CD4-positive, CD25-positive, alpha-beta regulatory T cell (primary cell): ENCODE measurements at places on chromosomes 1 and 21.

GRCh38 chr1:168974611-168975010, 131.9 kb upstream of the ATP1B1 start:
- H3K36me3 ChIP-seq: no peaks in the 10 kb centered on the region
- H3K4me1 ChIP-seq: no peaks in the 10 kb centered on the region
- H3K27me3 ChIP-seq: no peaks in the 10 kb centered on the region
- no peak overlapping the region for H3K4me3 ChIP-seq
- H3K27ac ChIP-seq: no peak overlapping the region
- DNase-seq: no peak

GRCh38 chr21:26449161-26449560, 123.9 kb downstream of the CYYR1 start:
- no peaks in the 10 kb centered on the region for H3K36me3 ChIP-seq
- no peaks in the 10 kb centered on the region for H3K4me1 ChIP-seq
- H3K4me3 ChIP-seq: no peak overlapping the region
- H3K27me3 ChIP-seq: no peaks in the 10 kb centered on the region
- no peak for DNase-seq

GRCh38 chr21:39972471-39972870, 105.2 kb downstream of the PCP4 start:
- no peaks in the 10 kb centered on the region for H3K27me3 ChIP-seq
- H3K36me3 ChIP-seq: no peaks in the 10 kb centered on the region
- no peak for DNase-seq
- no peak overlapping the region for H3K27ac ChIP-seq

GRCh38 chr1:2257245-2257627, 29.1 kb downstream of the SKI start:
- no peak for DNase-seq
- no peaks in the 10 kb centered on the region for H3K27me3 ChIP-seq
- H3K4me3 ChIP-seq: no peak overlapping the region
- peak overlapping the region; percentile 98 for H3K27ac ChIP-seq
- peaks cover 48% of the 10 kb centered on the region for H3K4me1 ChIP-seq

GRCh38 chr1:221874285-221875003, 132.6 kb upstream of the DUSP10 start:
- H3K36me3 ChIP-seq: no peaks in the 10 kb centered on the region
- H3K4me1 ChIP-seq: no peaks in the 10 kb centered on the region
- H3K4me3 ChIP-seq: no peak overlapping the region

- no peak overlapping the region for H3K4me3 ChIP-seq
- no peaks in the 10 kb centered on the region for H3K36me3 ChIP-seq
- no peaks in the 10 kb centered on the region for H3K27me3 ChIP-seq
Measured at GRCh38 chr1:175900171-175900570, 156.8 kb upstream of the TNR start.

GRCh38 chr1:72637593-72637992, 355.3 kb upstream of the NEGR1 start:
- no peaks in the 10 kb centered on the region for H3K36me3 ChIP-seq
- no peaks in the 10 kb centered on the region for H3K27me3 ChIP-seq
- no peak for DNase-seq
- no peak overlapping the region for H3K27ac ChIP-seq
- H3K4me3 ChIP-seq: no peak overlapping the region

DNA sequence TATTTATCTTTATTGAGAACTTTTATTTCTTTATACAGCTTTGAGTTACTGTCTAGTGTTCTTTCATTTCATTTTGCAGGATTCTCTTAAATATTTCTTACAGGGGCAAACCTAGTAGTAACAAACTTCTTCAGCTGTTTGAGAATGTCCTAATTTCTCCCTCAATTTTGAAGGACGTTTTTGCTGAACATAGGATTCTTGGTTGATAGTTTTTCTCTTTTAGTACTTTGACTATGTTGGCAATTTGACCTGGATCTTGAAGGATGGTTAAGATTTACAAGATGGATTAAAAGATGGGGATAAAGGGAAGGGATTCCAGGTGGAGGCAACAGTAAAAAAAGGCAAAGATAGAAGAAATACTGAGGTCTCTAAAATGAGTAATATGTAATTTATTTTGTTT, 38.9 kb downstream of the XPR1 start:
- H3K4me3 ChIP-seq: no peak overlapping the region
- peaks cover 4% of the 10 kb centered on the region for H3K36me3 ChIP-seq
- H3K27ac ChIP-seq: no peak overlapping the region
- no peaks in the 10 kb centered on the region for H3K4me1 ChIP-seq

- H3K27me3 ChIP-seq: peaks cover 33% of the 10 kb centered on the region
- peaks cover 26% of the 10 kb centered on the region for H3K4me1 ChIP-seq
- DNase-seq: peak; percentile 18
- no peak overlapping the region for H3K27ac ChIP-seq
Measured at GRCh38 chr1:153261281-153262069, 2.0 kb downstream of the LORICRIN start.

DNA sequence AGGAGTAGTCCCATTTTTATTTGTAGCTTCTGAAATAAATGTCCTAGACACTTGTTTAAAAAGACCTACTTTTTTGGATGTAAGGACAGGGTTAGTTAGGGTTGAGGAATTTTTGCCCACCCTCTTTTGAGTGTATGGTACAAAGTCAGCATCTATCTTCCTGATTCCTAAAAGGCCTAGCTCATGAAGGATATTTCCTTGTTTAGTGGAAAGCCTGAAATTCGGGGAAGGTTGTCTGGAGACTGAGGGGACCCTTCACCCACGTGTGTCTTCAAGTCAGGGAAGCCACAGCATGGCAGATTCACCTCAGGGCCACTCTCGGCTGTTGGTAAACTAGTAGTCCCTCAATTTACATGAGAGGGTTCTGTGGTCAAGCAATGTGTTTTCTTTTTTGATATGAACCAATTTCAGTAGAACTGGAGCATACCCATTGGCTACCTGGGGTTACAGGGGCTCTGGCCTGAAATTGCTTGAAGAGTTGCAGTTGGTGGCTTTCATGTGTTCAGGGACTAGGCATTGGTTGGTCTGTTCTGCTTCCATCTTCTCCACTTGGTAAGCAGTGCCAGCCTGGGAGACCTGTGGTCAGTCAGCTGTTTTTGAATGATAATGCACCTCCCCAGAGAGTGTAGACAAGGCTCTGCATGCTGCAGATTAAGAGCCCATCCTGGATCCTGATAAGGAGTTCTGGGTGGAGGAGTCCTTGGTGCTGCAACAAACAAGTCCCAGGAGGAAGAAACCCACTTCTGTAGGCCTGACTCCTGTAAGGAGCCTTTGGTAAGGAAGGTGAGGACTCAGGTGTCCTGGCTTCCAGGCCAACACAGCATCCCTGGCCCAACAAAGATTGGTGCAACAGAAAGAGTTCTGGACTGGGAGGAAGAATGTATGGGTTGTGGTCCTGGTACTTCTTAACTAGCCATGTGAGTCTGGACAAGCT, 6.3 kb downstream of the BTG2 start:
- peaks cover 42% of the 10 kb centered on the region for H3K36me3 ChIP-seq
- no peak overlapping the region for H3K27ac ChIP-seq
- H3K27me3 ChIP-seq: no peaks in the 10 kb centered on the region

DNA sequence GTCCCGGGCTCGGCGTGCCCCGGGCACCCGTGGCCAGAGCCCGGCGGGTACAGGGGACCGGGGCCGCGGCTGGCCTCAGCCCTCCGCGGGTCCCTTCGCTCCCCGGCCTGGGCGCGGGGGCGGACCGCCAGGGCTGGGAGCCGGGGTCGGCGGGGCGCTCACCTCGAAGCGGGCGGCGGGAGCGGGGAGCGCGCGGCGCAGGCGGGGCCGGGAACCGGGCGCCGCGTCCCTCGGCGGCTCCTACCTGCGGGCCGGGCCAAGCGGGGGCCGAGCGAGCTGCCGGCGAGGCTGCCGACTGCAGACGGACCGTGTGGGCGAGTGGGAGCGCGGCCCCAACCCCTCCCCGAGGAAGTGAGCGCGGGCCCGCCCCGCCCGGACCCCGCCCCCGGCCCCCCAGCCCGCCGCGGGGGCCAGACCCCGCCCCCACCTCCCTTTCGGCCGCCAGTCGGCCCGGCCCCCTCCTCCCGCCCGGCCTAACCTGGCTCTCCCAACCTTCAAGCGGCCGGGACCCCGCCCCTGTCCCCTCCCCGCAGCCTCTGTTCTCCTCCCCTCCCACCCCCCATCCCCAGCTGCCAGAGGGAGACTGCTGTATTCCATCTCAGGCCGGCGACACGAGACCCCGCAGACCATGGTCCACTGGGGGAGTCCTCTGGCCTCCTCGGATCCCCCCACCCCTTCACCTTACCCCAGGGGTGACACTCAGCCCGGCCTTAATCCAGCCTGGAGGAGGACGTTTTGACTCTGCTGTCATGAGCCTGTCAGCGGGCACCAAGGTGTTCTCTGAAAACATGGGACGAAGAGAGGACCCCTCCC, at the start of gene FHL3:
TSS of gene FHL3 (minus strand) at position 320 of the 813 bp plus-strand sequence. CDS start 6,102 bp downstream, outside the sequence.
- H3K27me3 ChIP-seq: no peaks in the 10 kb centered on the region
- peak; percentile 47 for DNase-seq
- peaks cover 37% of the 10 kb centered on the region for H3K4me1 ChIP-seq
- peak within 1 kb of the TSS; percentile 66 for H3K27ac ChIP-seq
- H3K4me3 ChIP-seq: peak within 1 kb of the TSS; percentile 70

GRCh38 chr1:243642936-243643335, 207.1 kb downstream of the AKT3 start:
- peaks cover 22% of the 10 kb centered on the region for H3K36me3 ChIP-seq
- H3K4me1 ChIP-seq: no peaks in the 10 kb centered on the region
- no peak overlapping the region for H3K27ac ChIP-seq

DNA sequence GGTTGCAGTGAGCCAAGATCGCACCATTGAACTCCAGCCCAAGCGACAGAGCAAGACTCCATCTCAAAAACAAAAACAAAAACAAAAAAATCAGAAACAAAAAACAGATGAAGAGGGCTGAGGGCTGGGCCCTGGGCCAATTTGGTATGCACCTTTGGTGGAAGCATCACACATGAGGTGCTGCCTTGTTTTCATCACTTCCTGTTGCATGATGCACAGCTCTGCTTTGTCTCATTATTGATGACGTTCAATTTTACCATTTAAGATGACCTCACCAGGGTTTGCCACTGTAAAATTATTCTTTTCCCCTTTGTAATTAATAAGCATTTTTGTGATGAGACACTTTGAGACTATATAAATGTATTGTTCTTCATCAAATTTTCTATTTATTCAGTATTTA, 9.8 kb upstream of the IFNAR2 start:
- H3K27me3 ChIP-seq: no peaks in the 10 kb centered on the region
- no peaks in the 10 kb centered on the region for H3K36me3 ChIP-seq
- H3K4me1 ChIP-seq: peaks cover 34% of the 10 kb centered on the region
- peak; percentile 55 for DNase-seq

GRCh38 chr1:40312238-40313205, 4.6 kb downstream of the COL9A2 start:
- DNase-seq: no peak
- peaks cover 42% of the 10 kb centered on the region for H3K4me1 ChIP-seq
- no peaks in the 10 kb centered on the region for H3K27me3 ChIP-seq
- H3K27ac ChIP-seq: peak overlapping the region; percentile 59
- no peak overlapping the region for H3K4me3 ChIP-seq

DNA sequence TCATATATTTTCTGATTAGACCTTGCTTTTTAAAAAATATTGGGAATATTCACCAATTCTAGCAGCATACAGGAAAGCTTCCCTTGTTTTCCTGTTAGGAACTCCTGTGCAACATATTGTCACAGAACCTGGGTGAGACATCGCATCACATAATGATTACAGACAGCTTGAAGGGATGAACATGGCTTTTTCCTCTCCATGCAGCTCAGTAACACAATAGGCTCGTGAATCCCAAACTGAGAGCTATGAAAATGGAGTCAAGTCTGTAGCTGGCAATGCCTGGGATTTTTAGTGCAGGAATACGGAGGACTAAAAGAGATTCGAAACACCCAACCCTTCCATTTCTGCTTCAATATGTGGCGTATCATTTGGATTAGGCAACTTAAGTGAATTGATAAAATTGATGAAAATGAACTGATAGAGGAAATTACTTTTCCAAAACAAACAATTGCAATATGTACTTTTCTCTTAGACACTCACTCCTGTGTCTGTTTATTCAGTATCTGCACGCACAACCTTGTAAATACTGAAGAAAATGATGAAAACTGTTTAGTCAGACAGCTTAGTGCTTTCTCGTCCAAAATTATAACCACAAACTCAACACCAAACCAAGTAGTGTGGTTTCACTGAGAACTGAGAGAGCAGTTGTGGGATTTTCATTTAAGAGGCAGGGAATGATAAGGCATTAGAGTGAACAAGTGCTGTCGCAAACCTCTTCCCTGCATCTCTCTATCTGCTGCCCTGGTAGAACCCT, 250.4 kb downstream of the PTBP2 start:
- peaks cover 3% of the 10 kb centered on the region for H3K27me3 ChIP-seq

DNA sequence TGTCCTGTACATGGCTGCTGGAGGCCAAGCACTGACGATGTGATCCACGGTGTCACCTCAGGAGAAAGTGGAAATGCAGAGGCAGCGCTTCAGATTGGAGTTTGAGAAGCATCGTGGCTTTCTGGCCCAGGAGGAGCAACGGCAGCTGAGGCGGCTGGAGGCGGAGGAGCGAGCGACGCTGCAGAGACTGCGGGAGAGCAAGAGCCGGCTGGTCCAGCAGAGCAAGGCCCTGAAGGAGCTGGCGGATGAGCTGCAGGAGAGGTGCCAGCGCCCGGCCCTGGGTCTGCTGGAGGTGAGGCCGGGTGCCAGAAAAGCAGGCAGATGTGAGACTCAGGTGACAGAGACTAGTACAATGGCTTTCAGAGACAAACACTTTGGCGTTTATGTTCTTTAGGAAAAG, 7.7 kb downstream of the TRIM58 start:
- H3K36me3 ChIP-seq: no peaks in the 10 kb centered on the region
- H3K27me3 ChIP-seq: no peaks in the 10 kb centered on the region
- H3K4me3 ChIP-seq: no peak overlapping the region
- no peak overlapping the region for H3K27ac ChIP-seq

GRCh38 chr1:145740269-145740668, 21.0 kb downstream of the CD160 start:
- no peaks in the 10 kb centered on the region for H3K27me3 ChIP-seq
- no peak overlapping the region for H3K27ac ChIP-seq
- no peaks in the 10 kb centered on the region for H3K4me1 ChIP-seq
- DNase-seq: no peak
- peaks cover 32% of the 10 kb centered on the region for H3K36me3 ChIP-seq

DNA sequence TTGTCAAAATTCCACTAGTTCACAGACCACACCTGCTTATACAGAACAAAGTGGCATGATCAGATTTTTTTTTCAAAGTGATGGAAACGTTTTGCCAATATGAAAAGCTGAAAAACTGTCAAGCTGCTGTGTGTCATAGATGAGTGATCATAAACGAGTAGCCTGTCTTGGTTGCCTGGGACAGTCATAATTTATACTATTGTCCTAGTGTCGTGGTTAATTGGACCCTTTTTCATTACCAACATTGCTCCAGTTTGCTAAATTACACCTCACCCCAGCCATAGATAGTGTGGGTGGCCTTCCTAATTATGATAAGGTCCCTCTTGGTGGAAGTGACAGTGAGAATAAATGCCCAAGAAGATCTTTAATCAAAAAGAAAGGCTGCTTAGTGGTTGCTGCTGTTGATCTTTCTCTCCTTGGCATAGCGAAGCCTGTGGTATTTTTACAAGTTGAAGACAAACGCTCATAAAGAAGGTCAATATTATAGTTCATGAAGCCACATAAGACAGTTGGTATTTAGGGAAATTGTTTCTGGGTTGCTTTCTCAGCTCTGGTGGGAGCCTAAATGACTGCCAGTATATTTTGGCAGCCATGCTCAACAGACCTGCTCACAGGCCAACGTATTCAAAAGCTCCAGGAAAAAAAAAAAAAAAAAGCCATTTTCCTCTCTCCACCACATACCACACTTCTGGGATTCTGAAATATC, 478.1 kb downstream of the PLA2G4A start:
- no peaks in the 10 kb centered on the region for H3K4me1 ChIP-seq
- no peak overlapping the region for H3K27ac ChIP-seq
- H3K27me3 ChIP-seq: no peaks in the 10 kb centered on the region
- DNase-seq: no peak

GRCh38 chr1:3504151-3504821, 49.8 kb downstream of the ARHGEF16 start:
- DNase-seq: no peak
- no peak overlapping the region for H3K4me3 ChIP-seq
- H3K36me3 ChIP-seq: peaks cover 18% of the 10 kb centered on the region
- no peak overlapping the region for H3K27ac ChIP-seq
- H3K4me1 ChIP-seq: no peaks in the 10 kb centered on the region
